ENCODE measurements at places on chromosomes 13 and 19. TPM values are rescaled to one million over a fixed set of nuclear protein-coding genes. Genes with fewer than 3 reads are reported as not detected.

FAM216B gene
- not detected for total RNA-seq

C1QTNF9 gene
- not detected for total RNA-seq

SLC39A3 gene
- total RNA-seq, result 44.8 TPM

RAB3A gene
- total RNA-seq, result 4.2 TPM

PNMA8B gene
- total RNA-seq, result 0.75 TPM

KASH5 gene
- total RNA-seq, result 0.37 TPM

RGCC gene
- total RNA-seq, result not detected

CATSPERD gene
- total RNA-seq, result not detected

RASIP1 gene
- 3.8 TPM for total RNA-seq

CCDC169 gene
- total RNA-seq, result 14.5 TPM

SHISA2 gene
- 2.2 TPM for total RNA-seq

NPAS1 gene
- total RNA-seq, result 2.1 TPM

FBXL12 gene
- 26.4 TPM for total RNA-seq

SCN1B gene
- total RNA-seq, result 2.0 TPM

ZNF417 gene
- total RNA-seq, result 17.4 TPM

DHDH gene
- total RNA-seq, result not detected

CBY2 gene
- total RNA-seq, result not detected
